ENCODE measurements at places on chromosomes 6 and 20. TPM values are rescaled to one million over a fixed set of nuclear protein-coding genes. Genes with fewer than 3 reads are reported as not detected.

RNGTT gene
- 8.9 TPM for total RNA-seq

SGK2 gene
- total RNA-seq: under 0.01 TPM

SOX18 gene
- total RNA-seq: 75.7 TPM

FOXC1 gene
- total RNA-seq: 2.8 TPM

TMC2 gene
- total RNA-seq: not detected

ENPP1 gene
- 0.13 TPM for total RNA-seq

RNF182 gene
- 0.38 TPM for total RNA-seq

SLC35D3 gene
- not detected for total RNA-seq

CLVS2 gene
- total RNA-seq: not detected

PRKN gene
- 0.39 TPM for total RNA-seq

DNA sequence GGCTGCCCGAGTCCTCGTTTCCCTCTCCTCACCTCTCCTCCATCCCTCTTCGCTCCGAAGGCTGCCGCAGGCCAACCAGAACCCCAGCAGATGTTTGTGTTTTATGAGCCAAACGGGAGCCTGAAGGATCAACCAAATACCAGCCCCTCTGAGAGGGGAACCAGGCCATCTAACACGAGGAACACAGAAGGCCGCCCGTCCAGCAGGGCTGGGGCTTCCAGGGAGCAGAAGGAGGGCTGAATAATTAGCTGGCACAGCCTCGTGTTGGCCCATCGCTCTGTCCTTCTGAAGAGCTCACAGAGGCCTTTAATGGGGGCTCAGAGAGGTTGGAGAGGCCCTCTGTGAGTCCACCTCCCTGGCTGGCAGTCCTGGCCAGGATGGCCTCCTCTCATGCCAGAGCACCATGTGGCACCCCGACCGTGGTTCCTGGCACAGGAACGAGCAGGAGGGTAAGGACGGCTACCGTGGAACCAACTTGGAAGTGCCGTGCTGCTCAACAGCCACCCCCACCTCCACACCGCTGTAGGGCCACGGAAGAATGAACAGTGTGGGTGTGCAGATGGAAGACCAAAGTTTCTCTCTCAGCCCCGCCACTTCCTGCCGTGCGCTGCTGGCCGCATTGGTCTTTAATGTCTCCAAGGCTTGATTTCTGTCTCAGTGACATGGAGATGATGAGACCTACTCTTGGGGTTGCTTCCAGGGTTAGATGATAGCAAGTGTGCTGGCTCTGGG is 155.2 kb downstream of the SCML4 start:
- DNase-seq: no peak

DNA sequence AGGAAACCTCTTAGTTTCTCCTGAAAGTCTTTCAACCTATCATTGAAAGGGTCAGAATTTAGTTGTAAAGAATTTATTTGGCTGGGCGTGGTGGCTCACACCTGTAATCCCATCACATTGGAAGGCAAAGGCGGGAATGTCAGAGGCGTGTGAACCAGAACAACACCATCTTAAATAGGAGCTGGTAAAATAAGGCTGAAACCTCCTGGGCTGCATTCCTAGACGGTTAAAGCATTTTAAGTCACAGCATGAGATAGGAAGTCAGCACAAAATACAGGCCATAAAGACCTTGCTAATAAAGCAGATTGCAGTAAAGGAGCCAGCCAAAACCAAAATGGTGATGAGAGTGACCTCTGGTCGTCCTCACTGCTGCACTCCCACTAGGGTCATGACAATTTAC is 29.6 kb downstream of the OR2B2 start:
- DNase-seq: no peak

DNA sequence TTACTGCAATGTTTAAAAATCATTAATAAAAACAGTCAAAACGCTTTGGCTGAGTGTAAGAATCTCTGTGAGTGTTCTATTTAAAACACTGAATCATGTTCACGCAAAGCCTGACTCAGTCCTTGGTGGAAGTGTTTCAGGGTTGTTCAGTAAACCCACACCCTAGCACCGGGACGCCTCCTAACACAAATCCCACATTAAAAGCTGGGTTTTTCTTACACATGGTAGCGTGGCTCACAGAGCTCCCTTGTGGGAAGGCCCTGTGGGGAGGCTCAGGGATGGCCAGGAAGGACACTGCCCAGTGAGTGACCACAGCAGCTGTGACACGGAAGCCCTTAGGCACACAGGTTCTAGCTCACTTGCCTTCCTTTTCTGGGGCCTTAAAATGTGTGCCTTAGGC is 80.2 kb downstream of the GMPR start:
- DNase-seq: peak; percentile 37

DNA sequence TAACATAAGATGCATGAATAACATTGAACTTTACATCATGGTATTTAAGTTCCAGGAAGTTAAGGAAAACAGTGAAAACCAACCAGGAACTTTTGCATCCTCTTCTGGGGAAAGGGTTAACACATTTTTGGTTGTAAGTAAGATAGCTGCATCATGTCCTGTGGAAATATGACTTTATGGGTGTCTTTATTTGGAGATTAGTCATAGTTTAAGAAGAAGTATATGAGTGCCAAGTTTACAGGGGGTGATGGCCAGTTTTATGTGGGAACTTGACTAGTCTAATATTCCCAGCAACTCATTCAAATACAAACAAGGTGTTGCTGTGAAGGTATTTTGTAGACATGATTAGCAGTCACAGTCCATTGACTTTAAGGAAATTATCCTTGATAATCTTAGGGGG is 78.0 kb downstream of the PDE10A start:
- DNase-seq: no peak

DNA sequence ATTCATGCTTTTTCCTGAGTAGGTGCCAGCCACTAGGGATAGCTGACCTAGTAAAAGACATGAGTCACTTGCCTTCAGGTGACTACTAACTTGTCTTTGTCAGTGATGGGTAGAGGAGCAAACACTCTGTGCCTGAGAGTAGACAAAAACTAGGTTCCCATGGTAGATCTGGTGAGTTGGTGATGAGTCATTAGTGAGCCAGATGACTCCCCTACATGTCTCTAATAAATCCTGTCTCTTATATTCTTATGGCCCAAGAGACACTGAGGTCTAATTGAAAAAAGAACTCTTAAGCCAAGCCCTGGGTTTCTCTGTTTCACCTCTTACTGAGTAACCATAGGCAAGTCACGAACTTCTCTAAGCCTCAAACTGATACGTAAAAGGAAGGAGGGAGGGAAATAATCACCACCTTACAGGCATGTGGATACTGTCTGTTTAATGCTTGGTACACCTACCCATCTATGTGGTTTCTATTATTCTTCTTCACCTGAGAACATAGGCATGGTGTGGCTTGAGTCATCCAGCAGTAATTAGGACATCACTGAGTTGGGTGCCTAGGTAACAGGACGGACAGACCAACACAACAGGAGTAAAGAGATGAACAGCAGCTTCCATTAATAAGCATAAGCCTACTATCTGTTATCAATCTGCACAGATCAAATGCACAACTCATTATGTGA is 20.3 kb downstream of the TTPAL start:
- DNase-seq: peak; percentile 75

- DNase-seq: no peak
Measured at GRCh38 chr6:107968081-107968480, 10.1 kb upstream of the SEC63 start.

GRCh38 chr6:159876242-159876641 is 14.5 kb upstream of the MAS1 start:
- no peak for DNase-seq

GRCh38 chr6:147546501-147547368 is 38.2 kb downstream of the SAMD5 start:
- no peak for DNase-seq

DNA sequence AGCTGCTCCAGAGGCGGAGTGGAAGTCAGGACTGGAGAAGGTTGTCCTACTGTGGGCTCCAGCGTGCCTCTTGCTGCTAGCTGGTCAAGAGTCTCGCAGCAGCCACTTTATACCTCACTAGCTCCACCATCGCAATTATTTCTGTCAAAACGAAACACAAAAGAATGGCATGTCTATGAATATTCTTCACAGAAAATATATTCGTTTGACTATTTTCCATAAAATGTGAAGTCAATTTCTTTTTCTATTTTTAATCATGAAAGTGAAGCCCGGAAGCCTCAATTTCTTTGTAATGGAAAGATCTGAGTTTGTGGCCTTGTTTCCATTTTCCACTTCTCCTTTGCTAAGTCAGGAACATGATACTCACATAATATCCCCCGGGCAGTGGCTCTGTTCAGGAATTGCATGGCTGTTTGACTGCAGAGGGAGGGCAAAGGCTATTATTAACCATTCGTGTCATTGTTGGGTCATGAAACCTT is 51.7 kb downstream of the DTD1 start:
- no peak for DNase-seq

DNA sequence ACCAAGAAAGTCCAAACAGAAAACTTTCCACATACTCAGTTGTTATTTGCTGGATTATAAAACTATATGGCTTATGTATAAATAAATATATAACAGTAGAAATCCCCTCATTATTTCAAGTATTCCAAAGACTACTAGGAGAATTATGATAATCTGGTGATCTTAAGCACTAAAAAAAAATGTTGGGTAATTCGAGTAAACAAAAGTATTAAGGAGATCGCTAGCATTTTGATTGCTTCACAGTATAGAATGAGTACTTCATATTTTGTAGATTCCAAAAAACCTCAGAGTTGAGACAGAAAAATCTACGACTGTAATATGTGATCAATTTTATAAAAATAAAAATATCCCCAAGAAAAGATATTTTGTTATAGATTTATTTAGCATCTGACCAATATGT is 236.4 kb upstream of the TENT5A start:
- no peak for DNase-seq

GRCh38 chr6:149060300-149060984 is 257.1 kb upstream of the TAB2 start:
- DNase-seq: peak; percentile 23

- DNase-seq: peak; percentile 99
Measured at GRCh38 chr20:309841-310644, 12.7 kb downstream of the ZCCHC3 start.

DNA sequence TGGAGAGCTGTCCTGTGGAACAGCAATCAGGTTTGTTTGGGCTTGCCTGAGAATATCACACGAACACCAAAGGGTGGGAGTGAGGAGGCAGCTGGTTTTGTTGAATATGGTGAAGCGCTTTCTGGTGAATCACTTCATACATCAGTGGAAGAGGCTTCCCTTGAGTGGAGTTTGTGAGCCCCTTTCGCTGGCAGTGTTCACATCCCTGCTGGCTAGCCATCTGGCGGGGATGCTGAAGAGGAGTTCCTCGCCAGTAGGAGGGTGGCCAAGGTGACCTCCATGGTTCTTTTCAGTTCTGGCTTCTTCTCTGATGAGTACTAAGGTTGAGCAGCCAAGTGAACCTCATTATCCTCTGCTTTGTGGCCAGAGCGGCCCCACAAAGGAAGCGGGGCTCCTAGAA is 37.7 kb upstream of the RNF8 start:
- DNase-seq: no peak

GRCh38 chr6:44702292-44702691 is 314.8 kb downstream of the CDC5L start:
- DNase-seq: no peak

DNA sequence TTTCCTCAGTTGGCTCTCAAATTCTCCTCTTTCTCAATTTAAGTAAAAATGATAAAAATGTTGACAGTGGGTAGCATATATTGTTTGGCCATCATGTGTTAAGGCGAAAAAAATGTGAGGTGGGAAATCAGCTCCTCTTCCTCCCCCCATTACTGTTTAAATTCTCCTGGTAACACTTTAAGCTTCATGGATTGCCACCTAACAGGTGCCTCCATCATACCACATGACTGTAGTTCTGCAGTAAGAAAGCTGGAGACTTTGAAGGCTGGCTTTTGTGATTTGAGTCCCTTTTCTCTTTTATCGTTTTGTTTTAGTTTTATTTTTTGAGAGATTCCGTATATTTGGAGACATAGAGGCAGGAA is 1.2 kb downstream of the ZFAND3 start:
- no peak for DNase-seq

GRCh38 chr6:110595112-110595511 is 118.7 kb upstream of the SLC22A16 start:
- no peak for DNase-seq

DNA sequence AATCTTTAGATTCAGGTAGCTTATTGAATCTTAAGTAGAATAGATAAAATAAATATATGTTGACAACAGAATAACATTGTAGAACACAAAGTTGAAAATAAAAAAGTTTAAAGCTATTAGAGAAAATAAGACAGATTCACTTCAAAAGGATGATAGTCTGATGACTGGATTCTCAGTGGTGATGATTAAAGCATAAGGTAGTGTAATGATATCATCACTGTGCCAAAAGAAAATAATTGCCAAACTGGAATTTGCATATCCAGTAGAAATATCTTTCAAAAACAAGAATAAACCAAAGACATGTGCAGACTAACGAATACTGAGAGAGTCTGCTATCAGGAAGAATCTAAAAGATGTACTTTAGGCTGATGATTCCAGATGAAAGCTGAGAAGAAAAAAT is 30.2 kb downstream of the ENPP1 start:
- no peak for DNase-seq

GRCh38 chr20:45538209-45538799 is 978 bp downstream of the WFDC6 start:
- no peak for DNase-seq

DNA sequence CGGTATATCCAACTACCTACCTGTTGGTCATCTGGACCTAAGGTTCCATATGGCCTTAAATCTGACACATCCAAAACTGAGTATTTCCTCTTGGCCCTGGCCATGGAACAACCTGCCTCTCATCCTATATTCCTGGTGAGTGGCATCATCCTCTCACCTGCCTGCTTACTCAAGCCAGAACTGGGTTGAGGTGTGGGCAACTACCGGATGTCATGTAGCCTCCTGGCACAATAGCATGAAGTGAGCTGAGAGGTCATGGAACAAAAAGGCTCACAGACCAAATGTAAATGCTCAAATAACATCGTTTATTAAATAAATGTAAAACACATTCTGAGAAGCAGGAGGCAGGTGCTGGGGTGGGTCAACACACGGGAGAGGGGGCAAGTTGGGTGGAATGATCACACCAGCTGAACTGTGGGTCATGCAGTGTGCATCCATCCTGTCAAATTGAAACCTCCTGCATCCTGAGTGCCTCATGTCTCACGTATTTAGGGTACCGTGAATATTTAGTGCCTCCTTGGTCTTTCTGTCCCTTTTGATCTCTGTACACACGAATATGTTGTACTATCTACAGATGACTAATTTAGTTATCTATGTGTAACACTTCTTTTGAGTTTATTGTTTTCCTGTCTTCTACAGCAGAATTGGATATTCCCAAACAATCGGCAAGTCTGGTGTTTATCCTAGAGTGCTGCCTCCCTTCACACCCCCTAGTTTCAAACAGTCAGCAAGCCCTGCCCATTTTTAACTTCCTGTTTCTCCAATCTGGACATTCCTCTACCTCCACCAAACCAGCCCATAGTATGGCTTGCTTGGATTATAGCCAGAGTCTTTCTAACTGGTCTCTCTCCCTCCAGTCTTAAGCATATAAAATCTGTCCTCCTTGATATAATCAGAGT is 7.9 kb upstream of the POU5F1 start:
- DNase-seq: no peak

- no peak for DNase-seq
Measured at GRCh38 chr6:167129562-167129961, 6.7 kb downstream of the CCR6 start.

Measured in dermis microvascular lymphatic vessel endothelial cell (primary cell).